MM.1S (cell line): ENCODE measurements at places on chromosomes 4 and X.

GRCh38 chrX:110241816-110242215 lies 76.1 kb downstream of the AMMECR1 start:
- DNase-seq, result no peak

DNA sequence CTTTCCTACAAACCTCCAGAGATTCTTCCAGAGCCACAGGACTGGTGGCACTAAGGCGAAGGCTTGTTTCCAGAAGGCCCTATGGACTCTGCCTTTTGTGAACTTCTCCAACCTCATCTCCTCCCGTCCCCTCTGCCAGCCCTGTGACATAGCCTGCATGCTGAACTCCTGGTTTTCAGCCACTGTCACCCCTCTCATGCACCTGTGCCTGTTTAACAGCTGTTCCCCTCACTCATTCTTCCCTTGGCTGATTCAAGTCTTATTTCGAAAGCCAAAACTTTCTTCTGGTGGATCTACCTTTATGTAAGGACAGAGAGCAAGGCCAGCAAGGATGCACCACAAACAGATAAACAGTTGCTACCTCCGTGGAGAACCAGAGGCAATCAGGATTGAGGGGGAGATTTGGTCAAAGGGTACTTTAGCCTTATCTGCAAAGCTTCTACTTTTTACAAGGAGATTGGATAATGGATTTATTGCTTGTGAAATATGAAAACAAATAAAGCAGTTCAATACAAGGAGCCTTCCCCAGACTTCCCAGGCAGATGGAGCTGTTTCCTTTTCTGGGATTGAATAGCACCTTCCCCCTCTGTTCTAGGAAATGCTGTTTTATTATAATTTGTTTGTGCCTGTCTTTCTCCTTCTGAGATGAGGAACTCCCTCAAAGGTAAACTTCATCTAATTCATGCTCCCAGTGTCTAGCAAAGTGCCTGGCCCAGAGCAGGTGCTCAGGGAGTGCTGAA lies 5.7 kb downstream of the CITED1 start:
- DNase-seq, result no peak

DNA sequence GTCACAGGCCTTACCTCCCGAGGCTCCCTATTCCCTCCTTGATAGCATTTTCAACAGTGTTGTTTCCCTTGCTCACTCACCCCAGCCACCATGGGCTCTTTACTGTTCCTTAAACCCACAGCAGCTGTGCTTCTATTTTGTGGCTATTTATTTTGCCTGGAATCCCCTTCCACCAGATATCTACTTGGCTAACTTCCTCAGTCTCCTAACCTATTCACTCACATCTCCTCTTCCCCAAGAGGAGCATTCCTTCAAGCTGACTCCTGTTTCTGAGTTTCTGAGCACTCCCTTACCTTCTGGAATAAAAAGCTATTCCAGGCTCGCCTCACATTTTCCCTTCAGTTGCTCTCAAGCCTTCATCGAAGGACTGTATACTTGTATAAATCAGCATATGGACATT lies 50.5 kb downstream of the CXCL1 start:
- no peak for DNase-seq

GRCh38 chrX:9586992-9587392 lies 122.1 kb downstream of the TBL1X start:
- DNase-seq, result no peak

GRCh38 chrX:155962906-155963305 lies 34.6 kb upstream of the IL9R start:
- no peak for DNase-seq

GRCh38 chr4:70449220-70449619 lies 22.8 kb upstream of the MUC7 start:
- no peak for DNase-seq

- no peak for DNase-seq
These were observed 4.6 kb upstream of the RS1 start for GRCh38 chrX:18676470-18676869.

DNA sequence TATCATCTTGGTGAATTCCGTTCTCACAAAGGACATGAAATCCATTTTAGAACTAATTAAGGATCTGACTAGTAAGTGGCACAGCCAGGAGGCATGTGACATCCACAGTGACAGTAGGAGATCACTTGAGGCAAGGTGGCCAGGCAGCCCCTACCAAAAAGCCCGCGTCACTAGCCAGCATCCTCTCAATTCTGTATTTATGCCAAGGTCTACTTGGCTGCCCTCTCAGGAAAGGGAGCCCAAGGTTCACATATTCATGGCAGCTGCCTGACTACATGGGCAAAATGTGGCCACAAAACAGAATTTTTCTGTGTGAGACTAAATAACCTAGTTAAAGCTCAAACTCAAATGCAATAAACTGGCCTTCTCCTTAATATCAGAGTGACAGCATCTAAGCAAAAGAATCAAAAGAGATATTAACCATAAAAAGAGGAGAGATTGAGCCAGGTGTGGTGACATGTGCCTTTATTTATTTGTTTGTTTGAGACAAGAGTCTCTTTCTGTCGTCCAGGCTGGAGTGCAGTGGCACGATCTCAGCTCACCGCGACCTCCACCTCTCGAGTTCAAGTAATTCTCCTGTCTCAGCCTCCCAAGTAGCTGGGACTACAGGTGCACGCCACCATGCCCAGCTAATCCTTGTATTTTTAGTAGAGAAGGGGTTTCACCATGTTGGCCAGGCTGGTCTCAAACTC lies 51.5 kb downstream of the SLC9A7 start:
- no peak for DNase-seq

- DNase-seq, result no peak
These were observed 60.3 kb upstream of the MXD4 start for GRCh38 chr4:2322227-2322626.

- no peak for DNase-seq
These were observed 107.2 kb upstream of the LIMCH1 start for GRCh38 chr4:41430792-41431191.

DNA sequence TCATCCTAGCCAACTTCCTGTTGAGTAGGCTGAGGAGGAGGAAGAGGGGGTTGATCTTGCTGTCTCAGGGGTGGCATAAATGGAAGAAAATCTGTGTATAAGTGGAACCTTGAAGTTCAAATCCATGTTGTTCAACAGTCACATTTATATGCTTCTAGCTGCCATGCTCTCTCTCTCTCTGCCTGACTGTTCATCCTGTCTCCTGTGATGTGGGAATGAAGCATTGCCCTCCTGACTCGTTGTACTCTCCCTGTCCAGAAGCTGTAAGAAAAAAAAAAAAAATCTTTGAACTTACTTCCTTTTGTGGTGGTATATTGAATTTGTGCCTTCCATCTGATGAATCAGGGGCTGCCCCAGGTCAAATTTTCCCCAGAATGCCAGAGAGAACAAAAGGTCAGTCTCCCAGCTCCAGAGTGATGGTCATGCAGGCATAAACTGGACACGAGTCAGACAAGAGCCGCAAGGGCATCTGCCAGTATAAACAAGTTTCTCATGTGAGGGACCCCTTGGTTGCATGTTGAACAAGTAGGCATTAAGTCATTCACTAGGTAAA lies 257.0 kb downstream of the IDS start:
- DNase-seq, result no peak

DNA sequence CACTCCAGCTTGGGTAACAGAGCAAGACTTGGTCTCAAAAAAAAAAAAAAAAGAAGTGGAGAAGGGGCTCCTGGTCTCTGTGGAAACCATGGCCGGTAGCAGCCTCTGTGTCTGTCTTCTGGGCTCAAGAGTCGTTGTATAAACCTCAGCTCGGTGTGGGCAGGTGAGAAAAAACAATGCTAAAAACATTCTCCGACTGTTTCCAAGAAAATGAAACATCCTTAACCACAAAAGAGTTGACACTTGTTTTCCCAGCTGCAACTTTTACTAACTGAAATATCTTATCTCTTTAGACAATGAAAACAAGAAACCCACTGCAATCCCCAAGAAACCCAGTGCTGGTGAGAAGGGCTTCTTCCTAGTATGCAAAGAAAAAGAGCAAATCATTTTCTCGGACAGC lies 26.2 kb downstream of the CD99 start:
- no peak for DNase-seq

GRCh38 chr4:184471881-184472613 lies 2.3 kb downstream of the IRF2 start:
- peak; percentile 69 for DNase-seq

DNA sequence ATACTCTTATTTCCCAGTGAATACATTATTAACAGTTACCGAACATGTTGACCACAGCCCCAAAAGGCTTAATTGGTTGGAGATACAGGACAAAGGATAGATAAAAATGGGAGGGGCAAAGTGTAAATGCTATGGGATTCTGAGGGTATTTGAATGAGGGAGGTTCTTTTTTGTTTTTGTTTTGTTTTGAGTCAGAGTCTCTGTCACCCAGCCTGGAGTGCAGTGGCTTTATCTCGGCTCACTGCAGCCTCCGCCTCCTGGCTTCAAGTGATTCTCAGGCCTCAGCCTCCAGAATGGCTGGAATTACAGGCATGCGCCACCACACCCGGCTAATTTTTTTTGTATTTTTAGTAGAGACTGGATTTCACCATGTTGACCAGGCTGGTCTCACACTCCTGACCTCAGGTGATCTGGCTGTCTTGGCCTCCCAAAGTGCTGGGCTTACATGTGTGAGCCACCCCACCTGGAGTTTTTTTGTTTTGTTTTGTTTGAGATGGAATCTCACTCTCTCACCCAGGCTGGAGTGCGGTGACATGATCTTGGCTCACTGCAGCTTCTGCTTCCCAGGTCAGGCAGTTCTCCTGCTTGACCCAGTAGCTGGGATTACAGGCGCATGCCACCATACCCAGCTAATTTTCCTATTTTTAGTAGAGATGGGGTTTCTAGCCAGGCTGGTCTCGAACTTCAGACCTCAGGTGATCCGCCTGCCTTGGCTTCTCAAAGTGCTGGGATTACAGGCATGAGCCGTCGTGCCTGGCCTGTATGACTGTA lies 9.0 kb downstream of the UBE2K start:
- no peak for DNase-seq

DNA sequence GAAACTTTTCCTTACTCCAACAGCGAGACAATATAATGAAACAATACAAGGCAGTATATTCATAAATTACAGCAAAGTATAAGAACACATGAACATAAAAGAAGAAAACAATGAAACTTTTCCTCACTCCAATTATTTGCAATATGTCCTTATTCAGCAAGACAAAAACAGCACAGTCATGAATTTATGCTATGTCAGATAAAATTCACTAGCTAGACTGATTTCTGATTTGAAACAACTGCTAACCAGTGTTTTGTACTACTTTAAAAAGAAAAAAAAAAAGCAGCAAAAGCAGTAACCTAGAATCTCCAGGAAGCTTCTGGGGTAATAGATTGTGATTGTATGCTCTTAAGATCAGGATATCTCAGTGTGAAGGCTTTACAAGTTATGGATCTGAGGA lies 45.2 kb upstream of the UNC5C start:
- no peak for DNase-seq

DNA sequence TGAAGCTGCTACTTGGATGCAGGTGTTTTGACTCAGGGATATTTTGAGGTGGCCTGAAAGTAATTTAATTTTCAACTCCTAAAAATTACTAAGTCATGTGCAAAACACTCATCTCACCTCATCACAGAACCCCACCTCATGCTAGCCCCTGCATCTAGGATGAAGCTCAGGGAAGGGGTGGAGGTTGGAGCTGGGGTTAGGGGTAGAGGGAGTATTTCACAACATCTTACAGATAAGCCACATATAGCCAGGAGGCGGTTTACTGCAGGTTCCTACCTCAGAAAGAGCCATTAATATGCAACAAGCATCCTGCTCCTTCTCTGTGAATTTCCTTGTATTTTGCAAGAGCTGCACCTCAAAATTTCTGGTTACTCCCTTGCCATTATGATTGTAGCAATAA lies 70.5 kb upstream of the TSPAN5 start:
- DNase-seq, result no peak

DNA sequence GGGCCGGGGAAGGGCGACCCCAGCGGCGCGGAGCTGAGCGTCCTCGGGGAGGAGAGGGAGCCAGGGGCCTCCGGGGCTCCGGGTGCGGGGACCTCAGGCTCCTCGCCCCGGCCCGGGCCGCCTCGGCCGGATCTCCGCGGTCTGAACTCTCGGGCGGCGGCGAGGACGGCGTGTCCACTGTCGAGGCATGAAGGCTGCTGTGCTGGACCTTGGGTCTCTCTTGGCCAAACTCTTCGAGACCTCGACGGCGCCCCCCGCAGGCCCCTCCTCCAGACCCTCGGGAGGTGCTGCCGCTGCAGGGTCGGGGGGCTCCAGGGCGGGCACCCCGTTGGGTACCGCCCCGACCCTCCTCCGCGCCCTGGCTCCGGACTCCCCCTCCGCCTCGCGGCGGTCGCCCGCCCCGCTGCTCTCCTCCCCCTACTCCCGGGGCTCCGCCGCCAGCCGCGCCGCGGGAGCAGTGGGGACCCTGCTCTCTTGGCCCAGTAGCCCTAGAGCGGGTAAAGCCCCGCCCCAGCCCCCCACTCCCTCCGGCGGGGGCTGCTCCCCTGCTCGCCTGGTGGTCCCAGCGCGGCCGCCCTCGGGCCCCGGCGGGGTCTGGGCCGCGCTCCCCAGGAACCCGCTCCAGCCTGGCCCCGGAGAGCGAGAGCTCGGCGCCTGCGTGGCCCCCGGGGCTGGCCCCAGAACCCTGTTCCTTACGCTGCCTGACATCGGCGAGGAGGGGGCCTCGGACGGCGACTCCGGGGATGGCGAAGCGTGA lies 564 bp downstream of the FAM149A start:
- peak; percentile 14 for DNase-seq

- DNase-seq, result peak; percentile 26
These were observed 117.3 kb downstream of the ENPP6 start for GRCh38 chr4:184100297-184100885.

DNA sequence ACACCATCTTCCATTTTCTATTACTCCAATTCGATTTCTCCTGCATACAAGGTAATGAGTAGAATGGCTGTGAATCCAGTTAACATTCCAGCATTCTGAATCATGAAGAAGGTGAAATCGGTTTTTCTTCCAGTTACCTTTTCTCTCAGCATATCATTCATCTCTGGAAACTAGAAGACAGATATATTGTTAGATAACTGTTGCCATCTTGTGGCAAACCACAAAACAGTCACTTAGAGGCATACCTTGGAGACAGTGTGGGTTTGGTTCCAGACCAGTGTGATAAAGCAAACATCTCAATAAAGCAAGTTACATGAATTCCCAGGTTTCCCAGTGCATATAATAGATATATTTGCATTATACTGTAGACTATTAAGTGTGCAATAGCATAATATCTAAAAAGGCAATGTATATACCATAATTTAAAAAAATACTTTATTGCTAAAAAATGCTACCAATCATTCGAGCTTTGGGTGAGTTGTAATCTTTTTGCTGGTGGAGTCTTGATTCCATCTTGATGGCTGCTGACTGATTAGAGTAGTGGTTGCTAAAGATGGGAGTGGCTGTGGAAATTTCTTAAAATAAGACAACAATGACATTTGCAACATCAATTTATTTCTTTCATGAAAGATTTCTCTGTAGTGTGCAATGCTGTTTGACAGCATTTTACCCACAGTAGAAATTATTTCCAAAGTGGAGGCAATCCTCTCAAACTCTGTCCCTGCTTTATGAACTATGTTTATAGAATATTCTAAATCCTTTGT lies 82.1 kb downstream of the SLC39A8 start:
- peak; percentile 45 for DNase-seq

DNA sequence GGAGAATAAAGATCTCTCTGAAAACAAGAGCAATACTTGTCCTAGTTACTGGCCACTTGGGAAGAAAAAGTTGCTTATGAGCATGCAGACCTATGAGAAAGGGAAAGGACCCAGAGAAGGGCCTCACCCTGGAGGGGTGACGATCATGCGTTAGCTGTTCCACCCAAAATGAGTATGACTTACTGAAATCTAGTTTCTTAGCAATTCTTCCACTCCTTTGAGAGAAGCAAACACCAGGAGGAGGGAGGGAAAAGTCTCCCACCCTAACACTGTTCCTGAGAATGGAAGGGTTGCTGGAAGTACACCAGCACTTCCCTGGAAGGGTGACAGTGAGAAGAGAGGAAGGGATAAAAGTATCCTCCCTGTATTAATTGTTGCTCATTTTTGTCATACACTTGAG lies 107.9 kb downstream of the ADGRL3 start:
- DNase-seq, result no peak
